Activated CD8-positive, alpha-beta memory T cell treated with anti-CD3 and anti-CD28 coated beads, Interleukin-2, amount 10 ng/mL, durations not matched to agents 7 days and 5 days (primary cell): ENCODE measurements at places on chromosomes 5 and 9.

GRCh38 chr9:81384911-81385310 lies 304.4 kb downstream of the TLE1 start:
- DNase-seq = no peak

- no peak for DNase-seq
Observed at GRCh38 chr5:66234241-66234640, 90.1 kb downstream of the SREK1 start.

DNA sequence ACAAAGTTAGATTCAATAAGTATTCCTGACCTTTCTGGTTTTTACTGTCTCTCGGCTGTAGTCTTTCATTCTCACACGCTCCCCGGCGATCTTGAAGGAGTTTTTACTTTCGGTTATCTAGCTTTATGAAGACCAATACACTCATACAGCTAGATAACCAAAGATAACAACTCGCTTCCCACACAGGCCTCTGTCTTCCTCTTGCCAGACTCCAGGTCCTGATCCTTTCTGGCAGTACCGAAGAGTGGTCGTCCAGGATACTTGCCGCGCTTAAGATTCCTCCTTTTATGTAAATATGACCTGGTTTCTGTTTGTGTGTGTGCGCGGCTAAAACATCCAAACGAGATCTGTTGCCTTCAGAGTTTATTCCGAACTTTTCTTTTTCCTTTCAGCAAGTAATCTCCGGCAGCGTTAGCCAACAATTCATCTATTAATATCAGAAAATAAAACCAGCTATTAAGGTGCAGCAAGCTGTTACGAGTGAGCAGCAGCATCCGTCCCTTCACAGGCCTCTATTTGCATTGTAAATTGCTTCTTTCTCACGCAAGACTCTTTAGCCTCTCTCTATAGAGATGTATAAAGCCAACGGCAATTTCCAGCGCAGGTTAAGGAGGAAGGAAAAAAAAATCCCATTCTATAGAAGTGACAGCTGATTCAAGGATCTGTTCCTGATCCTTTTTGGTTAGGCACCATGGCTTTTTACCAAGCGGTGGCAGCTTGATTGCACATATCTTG lies 216.1 kb downstream of the MEF2C start:
- DNase-seq = no peak

GRCh38 chr5:68110264-68110663 lies 105.3 kb upstream of the PIK3R1 start:
- DNase-seq = no peak

DNA sequence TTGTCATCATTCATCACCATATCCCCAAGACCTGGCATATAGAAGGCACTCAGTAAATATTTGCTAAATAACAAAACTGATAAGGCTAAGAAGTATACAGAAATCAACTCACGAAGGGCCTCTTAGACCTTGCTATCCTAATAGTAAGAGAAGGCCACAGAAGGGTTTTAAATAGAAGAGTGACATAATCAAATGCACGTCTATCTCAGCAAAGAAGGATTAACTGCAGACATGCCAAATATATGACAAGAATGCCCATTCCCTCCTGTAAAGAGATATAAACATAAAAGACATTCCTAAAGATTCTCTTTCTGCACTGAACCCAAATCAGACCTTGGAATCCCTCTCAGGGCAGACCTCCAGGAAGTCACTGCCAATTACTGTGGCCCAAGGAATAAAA lies 34.1 kb downstream of the ECPAS start:
- no peak for DNase-seq

DNA sequence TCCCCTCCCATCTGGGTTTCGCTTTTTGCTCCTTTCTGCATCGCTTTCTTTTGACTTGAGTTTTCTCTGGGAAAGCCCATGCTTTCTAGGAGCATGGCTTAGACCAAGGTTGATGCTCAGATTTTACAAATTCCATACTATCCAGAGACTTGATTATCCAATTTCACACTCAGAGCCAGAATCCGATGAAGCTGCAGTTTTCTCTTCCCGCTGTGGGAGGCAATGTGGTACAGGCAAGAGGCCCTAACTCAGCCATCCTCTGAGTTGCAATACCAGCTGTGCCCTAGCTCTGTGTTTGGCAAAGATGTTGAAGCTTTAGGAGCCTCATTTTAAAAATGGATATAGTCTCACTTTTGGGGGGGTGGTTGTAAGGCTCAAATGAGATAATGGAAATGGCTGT lies 85.1 kb downstream of the BRINP1 start:
- DNase-seq = no peak

DNA sequence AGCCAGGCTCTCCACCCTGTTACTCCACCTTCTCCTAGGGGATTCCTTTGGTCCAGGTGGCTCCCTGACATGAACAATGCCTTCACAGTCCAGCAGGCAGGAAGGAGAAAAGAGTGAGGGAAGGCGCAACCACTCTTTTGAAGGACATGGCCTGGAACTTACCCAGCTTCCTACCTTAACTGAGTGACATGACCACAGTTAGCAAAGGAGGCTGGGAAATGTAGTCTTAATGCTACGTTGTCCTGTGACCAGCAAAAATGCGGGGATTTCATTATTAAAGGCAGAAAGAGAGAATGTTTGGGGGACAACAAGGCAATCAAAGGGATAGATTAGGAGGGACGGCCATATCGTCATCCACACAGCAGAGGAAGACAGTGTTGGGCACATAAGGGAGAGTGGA lies 100.3 kb upstream of the ERCC6L2 start:
- DNase-seq = peak; percentile 2
